Dermis lymphatic vessel endothelial cell (primary cell): ENCODE measurements at places on chromosomes 7 and 10. TPM values are rescaled to one million over a fixed set of nuclear protein-coding genes. Genes with fewer than 3 reads are reported as not detected.

The MDFIC gene
- total RNA-seq: 41.9 and 73.8 TPM in 2 replicates

The MLLT10 gene
- 46.2 and 67.1 TPM in 2 replicates for total RNA-seq

The CHST15 gene
- total RNA-seq: 73.1 and 158 TPM in 2 replicates

The IQCE gene
- 6.8 and 11.4 TPM in 2 replicates for total RNA-seq

The ERVW-1 gene
- not detected in 2 replicates for total RNA-seq

The ANKRD22 gene
- not detected in 2 replicates for total RNA-seq
